MCF 10A (cell line): ENCODE measurements at places on chromosomes 12 and 14. TPM values are rescaled to one million over a fixed set of nuclear protein-coding genes. Genes with fewer than 3 reads are reported as not detected.

DNA sequence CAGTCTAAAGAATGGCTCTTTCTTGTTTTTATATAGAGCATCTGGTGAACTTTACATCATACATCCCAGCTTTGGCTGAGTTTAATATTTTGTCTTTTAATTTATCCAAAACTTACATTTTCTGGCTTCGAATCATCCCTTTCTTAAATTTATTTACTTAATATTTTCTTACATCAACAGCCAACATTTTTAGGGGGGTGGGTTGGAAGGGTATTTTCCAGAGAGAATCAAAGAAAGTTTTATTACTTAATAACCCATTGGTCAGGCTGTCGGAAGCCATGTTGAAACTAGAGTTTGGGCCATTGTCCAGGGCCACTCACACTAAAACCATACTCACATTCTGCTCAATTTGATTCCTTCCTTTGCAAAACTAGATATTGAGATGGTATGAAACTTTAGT lies 220.2 kb downstream of the AEBP2 start:
- DNase-seq, result no peak

DNA sequence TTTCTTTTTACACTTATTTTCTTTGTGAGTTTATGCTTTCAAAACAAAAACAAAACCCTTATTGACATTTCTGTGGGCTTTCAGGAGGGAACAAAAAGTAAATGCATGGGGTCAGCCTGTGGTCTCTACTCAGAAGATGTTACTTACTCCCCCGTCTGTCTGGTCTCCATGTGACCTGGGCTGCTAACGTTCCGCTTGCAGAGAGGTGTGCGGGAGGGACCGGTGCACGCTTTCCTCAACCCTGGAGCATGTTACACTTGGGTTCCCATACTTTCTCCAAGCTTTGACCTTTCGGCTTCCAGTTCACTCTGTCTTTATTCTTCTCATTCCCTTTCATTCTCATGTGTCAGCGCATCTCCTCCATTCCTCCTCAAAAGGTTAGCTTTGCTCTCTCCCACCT lies 36.5 kb downstream of the ZC3H14 start:
- DNase-seq, result no peak

DNA sequence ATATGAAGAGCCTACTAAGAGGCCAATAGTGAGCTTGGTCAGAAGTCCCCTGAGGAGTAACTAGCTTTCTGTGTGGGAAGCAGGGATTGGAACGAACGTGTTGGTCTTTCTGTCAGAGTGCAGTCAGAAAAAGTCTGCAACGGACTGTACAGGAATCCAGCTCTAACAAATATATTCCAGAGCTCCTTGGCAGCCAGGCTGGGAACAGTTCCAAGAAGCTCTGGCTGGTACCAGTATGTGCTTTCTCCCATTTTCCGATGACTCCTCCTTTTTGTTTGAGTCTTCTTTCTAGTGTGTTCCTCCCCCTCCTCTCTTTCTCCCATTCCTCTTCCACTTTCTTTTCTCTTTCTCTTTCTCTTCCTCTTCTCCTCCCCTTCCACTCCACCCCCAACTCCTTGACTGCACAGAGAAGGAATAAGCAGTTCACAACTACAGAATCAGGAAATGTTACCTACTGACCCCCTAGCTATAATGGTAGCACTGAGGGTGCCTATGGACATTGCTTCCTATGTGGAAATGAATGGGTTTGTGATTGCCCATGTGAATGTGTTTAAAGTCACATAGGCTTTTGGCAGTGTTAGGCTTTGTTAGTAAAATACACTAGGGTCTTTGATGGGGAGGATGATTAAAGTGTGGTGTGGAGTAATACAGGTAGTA lies 59.9 kb downstream of the TTLL5 start:
- DNase-seq, result peak; percentile 9

DNA sequence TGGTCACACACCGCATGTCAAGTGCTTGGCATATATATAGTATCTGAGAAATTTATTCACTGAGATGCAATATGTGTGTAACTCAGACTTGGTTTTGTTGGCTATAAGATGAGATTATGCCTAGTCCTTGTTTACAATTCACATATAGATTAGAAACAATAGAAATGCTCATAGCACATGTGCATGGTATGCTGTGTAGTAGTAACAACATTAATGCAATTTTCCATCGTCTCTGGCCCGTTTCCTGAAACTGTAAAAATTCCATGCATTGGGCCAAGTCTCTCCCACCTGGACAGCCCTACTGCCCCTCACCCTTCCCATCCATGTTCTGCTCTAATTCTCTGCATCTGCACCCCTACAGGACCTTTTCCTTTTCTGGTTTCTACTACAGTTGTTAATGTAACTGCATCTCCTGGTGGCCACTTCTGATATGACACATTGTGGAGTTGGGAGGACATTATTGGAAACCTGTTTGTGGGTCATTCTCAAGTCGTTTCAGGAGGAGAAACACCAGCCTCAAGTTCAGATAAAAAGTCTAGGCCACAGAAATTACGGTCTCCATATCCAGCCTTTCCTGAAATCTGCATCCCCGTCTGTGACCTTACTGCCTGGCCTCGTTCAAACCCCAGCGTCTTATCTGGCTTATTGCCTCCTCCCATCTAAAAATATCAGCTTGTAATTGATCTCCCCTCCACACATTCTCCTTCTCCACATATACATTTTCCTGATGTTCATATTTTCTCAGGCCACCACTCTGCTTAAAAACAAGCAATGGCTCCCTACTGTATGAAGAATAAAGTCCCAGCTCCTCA lies 37.5 kb downstream of the EMP1 start:
- peak; percentile 77 for DNase-seq

The TESPA1 gene
- not detected in 2 replicates for total RNA-seq

The TAS2R31 gene
- 1.9 and 2.0 TPM in 2 replicates for total RNA-seq

- DNase-seq, result peak; percentile 62
These were observed at the start of gene B3GNT4 for GRCh38 chr12:122203301-122204166. B3GNT4 (plus strand) TSS chr12:122203709; CDS start chr12:122204619, 910 bp downstream.

GRCh38 chr12:124726596-124727263 lies 136.9 kb downstream of the SCARB1 start:
- no peak for DNase-seq

DNA sequence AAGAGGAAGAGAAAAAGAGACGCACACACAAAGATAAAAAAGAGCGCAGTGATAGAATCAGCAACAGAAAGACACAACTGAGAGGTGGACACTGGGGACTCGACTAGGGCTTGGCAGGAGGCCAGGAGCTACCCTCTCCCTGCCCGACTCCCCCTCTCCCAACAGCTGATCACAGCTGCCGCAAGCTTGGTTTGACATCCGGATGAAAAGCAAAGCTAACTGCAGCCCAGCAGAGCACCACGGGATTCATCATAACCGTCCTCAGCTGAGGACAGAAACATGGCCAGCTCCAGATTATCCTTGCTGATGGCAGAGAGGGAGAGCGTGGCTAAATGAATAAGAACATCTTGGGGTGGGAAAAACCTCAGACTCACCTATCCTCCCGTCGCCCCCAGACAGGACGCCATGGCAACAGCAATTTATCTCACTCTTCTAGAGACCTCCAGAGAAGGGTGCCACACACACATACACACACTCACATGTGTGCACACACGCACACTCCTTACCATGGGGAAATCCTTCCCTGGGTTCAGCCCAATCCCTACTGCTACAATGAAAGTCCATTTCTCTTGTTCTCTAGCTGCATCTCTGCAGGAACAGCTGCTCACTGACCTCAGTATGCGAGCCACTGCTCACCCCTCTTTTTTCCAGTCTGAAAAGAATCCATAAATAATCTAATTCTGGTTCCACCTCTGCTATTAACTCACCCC lies 135.3 kb downstream of the NTF3 start:
- DNase-seq, result no peak

The CIROP gene
- not detected in 2 replicates for total RNA-seq

DNA sequence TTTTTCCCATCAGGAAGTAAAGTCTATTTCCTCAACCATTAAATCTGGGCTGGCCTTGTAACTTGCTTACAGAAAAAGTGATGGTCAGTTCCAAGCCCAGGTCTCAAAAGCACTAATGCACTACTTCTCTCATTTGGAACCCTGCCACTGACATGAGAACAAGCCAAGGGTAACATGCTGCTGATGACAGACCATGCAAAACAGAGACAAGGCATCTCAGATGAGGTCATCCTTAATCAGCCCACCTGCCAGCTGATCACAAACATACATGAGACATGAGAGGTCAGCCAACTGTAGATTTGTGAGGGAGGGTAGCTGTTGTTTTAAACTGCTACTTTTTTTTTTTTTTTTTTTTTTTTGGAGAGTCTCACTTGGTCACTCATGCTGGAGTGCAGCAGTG lies 16.2 kb downstream of the TWF1 start:
- peak; percentile 10 for DNase-seq

GRCh38 chr12:121293603-121294002 lies 2.9 kb downstream of the CAMKK2 start:
- DNase-seq, result no peak

The LRFN5 gene
- not detected in 2 replicates for total RNA-seq

DNA sequence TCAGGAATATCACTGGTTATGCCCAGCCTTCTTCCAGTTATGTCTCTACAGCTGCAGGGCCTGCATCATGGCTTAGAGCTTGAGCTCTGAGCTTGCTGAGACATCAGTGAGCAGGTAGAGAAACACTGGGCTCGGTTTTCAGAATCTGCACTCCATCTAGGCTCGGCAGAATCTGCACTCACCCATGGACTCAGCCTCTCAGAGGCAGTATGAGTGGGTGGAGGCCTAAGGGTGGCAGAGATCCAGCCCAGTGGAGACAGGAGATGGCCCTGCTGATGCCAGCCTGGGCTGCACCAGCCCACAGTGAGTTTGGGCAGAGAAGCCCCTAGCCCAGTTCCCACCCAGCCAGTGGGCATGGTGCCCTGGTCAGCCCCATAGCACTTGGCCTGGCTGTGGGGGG lies 12.8 kb downstream of the KRT80 start:
- DNase-seq, result peak; percentile 52

DNA sequence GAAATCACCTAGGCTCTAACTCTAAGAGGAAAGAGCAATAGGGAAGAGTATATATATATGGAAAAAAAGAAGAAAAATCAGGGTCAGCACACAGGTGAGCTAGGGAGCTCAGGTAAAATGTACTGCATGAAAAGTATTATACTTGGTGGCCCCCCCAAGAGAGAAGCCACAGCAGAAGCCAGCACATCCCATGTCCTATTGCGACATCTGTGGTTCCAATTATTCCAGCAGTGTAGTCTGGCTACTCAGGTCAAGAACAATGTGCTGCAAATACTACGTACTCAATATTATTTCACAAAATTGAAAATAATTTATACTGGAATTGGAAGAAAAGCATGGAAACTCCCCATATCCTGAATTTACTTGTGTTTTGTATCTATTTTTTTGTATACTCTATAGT lies 85.5 kb downstream of the CEP83 start:
- DNase-seq, result no peak

The CCDC38 gene
- 0.12 TPM in 1 of 2 replicates, not detected in the other for total RNA-seq

DNA sequence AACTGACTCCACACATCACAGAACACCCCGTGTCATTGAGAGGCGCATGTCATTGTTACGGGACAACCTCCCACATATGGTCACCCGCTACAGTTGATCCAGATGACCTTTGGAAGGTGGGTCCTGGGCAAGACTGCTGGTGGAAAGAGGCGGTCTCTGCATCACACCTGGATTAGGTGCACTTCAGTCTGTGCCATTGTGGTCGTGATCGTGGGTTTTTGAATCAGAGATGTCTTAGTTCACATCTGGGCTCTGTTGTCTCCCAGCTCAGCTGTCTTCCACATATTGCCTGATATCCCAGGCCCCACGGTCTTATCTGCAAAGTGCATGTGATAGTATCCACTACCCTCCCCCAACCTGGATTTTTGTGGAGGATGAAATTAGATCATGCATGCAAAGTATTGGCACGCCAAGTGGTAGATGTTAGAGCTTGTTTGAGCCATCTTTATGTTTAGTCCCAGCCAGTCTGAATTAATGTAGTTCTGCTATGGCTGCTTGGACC lies 208.7 kb upstream of the FOXN3 start:
- no peak for DNase-seq

- no peak for DNase-seq
These were observed 4.5 kb upstream of the KLHL33 start for GRCh38 chr14:20440465-20440864.

GRCh38 chr12:52687497-52688385 lies 7.5 kb upstream of the KRT1 start:
- peak; percentile 78 for DNase-seq

DNA sequence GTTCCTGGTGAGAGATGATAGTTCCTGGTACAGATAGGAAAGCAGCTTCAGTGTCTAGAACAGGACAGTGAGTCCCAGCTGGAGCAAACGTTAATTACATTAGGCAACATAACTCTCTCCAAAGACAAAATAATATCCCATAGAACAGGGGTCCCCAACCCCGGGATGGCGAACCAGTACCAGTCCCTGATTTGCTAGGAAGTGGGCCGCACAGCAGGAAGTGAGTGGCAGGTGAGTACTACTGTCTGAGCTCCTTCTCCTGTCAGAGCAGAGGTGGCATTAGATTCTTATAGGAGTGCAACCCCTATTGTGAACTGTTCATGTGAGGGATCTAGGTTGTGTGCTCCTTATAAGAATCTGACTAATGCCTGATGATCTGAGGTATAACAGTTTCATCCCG lies 204.1 kb downstream of the NELL2 start:
- DNase-seq, result no peak

DNA sequence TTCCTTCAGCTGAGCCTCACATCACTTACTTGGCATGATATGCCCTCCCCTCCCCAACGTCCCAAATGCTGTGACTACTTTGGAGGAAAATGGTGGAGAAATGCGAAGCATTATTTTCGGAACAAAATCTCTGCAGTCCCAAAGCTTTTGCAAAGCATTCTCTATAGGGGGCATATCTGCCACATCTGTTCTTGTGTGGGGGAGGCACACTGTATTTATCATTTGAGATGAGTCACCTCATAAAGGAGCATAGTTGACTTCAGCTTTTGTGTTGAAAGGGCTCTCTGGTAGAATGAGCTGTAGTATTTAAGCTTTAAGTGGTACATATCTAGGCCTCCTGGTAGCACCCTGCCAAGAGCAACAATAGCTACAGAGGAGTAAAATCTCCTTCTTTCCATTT lies 447.5 kb downstream of the ADAMTS20 start:
- peak; percentile 13 for DNase-seq

- DNase-seq, result no peak
These were observed 52.2 kb downstream of the FAR2 start for GRCh38 chr12:29201296-29201695.

- peak; percentile 91 for DNase-seq
These were observed 89.8 kb downstream of the ZFP36L1 start for GRCh38 chr14:68703093-68703492.

- peak; percentile 97 for DNase-seq
These were observed 150.8 kb downstream of the PRKCH start for GRCh38 chr14:61472011-61472672.

DNA sequence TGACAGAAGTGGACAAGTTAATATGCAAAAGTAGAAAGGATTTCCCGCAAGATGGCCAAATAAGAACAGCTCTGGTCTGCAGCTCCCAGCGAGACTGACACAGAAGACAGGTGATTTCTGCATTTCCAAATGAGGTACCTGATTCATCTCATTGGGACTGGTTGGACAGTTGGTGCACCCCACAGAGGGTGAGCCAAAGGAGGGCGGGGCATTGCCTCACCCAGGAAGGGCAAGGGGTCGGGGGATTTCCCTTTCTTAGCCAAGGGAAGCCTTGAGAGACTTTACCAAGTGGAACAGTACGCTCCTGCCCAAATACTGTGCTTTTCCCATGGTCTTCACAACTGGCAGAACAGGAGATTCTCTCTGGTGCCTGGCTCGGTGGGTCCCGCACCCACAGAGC lies 191.3 kb downstream of the ALG10B start:
- DNase-seq, result peak; percentile 14

- DNase-seq, result no peak
These were observed 1.2 kb upstream of the IRAK3 start for GRCh38 chr12:66187821-66188220.

The ZNF140 gene
- 14.8 and 15.5 TPM in 2 replicates for total RNA-seq

The COCH gene
- total RNA-seq, result 0.23 TPM in 1 of 2 replicates, not detected in the other
